ENCODE measurements at places on chromosomes 7 and 10.

DNA sequence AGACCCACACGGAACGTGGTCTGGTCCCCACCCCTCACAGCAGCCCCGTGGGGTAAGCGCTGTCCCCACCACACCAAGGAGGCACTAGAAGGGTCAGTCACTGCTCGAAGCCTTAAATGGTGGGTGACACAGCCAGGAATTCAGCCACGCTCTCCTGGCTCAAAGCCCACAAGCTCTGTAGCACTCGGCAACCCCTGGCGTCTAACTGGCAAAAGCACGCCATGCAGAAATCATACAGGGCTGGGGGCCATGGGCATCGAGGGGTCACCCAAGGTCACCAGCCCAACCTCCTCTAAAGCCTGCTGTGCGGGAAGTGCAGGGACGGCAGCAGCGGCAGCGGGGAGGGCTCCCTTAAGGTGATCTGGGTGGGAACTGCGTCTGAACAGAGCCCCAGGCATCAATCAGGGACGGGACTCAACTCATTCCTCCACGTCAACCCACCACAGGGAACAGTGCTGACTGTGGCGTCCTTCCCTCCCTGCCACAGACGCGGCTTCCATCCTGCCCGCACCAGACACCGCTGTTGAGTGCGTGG is 7.8 kb downstream of the GPER1 start:
- DNase-seq: no peak

GRCh38 chr10:114821915-114822443 is 399 bp downstream of the FHIP2A start:
- DNase-seq: no peak

DNA sequence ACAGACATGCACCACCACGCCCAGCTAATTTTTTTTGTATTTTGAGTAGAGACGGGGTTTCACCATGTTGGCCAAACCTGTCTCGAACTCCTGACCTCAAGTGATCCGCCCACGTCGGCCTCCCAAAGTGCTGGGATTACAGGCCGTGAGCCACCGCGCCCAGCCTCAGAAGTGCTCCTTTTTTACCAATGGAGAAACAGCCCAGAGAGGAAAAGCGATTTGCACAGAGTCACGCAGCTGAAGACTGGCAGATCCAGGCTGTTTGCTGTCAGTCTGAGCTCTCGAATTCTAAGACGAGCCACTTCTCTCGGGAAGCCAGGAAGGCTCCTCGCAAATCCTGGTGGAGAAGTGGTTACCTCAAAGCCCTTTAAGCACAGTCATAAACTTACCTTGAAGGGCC is 57.4 kb upstream of the SDK1 start:
- no peak for DNase-seq

GRCh38 chr7:27161214-27161720 is 4.1 kb downstream of the HOXA9 start:
- DNase-seq: no peak

DNA sequence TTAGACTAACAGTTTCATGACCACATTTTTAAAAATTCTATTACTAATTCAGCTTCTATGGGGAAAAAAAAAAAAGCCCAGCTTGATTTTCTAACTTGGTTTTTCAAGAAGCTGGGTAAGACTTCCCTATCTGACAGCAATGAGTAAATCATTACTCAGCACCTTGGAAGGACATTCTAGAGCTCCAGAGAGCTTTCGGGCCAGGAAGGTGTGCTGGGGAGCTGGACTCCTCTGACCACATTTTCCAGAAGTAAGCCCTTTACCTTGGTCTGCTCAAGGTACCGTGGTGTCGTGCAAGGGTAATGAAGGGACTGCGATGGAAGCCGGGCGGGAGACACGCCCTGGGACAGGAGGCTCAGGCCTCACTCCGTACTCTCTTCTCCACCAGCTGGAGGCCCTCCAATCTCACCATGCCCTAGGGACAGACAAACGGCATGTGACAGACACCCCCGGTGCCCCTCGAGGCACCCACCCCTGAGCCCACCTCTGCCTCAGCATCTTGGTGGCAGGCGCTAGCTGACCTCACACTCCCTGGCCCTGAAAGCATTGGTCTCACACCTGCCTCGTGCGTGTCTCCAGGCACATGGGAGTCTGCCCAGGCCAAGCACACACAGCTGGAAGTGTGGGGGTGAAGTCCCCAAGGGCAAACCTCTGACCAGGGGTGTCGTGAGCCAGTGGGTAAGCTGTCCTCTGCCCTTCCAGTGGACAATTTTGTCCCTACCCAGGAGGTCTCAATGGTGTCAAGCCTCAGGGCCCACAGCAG is 152.1 kb downstream of the OAT start:
- DNase-seq: no peak

GRCh38 chr7:123823898-123824753 is 20.8 kb upstream of the HYAL4 start:
- DNase-seq: no peak

- no peak for DNase-seq
These were observed 137.3 kb downstream of the TCF7L2 start for GRCh38 chr10:113087165-113088029.

DNA sequence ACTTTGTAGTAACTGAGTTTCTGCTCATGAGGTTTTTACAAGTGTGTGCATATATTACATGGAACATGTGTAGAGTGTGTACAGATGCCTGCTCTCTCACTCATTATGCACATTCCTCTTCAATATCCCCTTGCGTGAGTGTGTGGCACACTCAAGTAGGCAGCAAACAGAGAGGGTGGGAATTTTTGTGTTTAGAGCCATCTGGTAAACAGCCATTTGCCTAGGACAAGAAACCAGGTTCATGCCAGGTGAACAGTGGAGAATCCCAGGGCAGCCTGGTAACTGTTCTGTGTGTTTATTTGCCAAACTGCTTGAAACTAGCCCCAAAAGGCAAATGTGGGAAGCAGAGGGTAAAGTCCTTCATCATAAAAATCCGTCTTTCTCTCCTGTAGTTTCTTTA is 19.9 kb downstream of the FBXW4 start:
- no peak for DNase-seq

GRCh38 chr7:30595436-30596013 is 847 bp downstream of the GARS1 start:
- DNase-seq: no peak

GRCh38 chr7:22420973-22421635 is 64.2 kb upstream of the RAPGEF5 start:
- DNase-seq: no peak

GRCh38 chr7:129690701-129691100 is 79.2 kb downstream of the NRF1 start:
- DNase-seq: no peak

GRCh38 chr7:115883629-115884028 is 146.9 kb downstream of the TFEC start:
- no peak for DNase-seq

GRCh38 chr7:157825325-157825724 is 488.5 kb downstream of the DNAJB6 start:
- DNase-seq: no peak

GRCh38 chr10:101400585-101400984 is 46.6 kb downstream of the BTRC start:
- no peak for DNase-seq

- no peak for DNase-seq
These were observed 6.4 kb downstream of the HOXA13 start for GRCh38 chr7:27193335-27194001.

DNA sequence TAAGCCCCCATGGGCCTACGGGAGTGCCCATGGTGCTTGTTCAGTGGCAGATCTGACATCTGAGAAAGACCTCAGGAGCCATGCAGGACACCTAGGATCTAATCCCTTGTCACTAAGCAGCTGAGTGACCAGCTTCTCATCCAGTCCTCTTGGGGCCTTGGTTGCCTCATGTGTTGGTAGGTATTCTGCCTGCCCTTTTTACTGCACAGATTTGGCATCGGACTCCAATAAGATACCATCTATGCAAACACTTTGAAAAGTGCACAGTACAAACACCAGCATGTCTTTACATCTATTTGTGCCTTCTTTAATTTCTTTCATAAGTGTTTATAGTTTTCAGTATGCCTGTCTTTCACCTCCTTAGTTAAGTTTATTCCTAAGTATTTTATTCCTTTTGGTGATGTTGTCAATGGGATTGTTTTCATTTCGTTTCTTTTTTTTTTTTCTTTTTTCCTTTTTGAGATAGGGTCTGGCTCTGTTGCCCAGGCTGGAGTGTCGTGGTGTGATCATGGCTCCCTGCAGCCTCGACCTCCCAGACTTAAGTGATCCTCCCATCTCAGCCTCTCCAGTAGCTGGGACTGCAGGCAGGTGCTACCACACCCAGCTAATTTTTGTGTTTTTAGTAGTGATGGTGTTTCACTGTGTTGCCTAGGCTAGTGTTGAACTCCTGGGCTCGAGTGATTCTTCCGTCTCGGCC is 10.4 kb downstream of the STOX1 start:
- DNase-seq: no peak

GRCh38 chr7:116800594-116800993 is 61.8 kb upstream of the CAPZA2 start:
- no peak for DNase-seq

- no peak for DNase-seq
These were observed 133.3 kb upstream of the HGF start for GRCh38 chr7:81903115-81903514.

DNA sequence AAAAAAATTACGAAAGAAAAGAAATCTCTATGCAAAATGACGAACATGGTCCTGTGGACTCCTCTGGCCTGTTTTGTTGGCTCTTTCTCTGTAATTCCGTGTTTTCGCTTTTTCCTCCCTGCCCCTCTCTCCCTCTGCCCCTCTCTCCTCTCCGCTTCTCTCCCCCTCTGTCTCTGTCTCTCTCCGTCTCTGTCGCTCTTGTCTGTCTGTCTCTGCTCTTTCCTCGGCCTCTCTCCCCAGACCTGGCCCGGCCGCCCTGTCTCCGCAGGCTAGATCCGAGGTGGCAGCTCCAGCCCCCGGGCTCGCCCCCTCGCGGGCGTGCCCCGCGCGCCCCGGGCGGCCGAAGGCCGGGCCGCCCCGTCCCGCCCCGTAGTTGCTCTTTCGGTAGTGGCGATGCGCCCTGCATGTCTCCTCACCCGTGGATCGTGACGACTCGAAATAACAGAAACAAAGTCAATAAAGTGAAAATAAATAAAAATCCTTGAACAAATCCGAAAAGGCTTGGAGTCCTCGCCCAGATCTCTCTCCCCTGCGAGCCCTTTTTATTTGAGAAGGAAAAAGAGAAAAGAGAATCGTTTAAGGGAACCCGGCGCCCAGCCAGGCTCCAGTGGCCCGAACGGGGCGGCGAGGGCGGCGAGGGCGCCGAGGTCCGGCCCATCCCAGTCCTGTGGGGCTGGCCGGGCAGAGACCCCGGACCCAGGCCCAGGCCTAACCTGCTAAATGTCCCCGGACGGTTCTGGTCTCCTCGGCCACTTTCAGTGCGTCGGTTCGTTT is 83.5 kb upstream of the SLF2 start:
- DNase-seq: no peak

Data from activated T-helper 9 cell treated with anti-CD3 and anti-CD28 coated beads, Interleukin-2, amount 50 U/mL, for 16 hours (primary cell).